HT-29 (cell line): ENCODE measurements at places on chromosomes 4 and X.
A peak's percentile ranks its signal among the peaks of the same experiment; 100 is the strongest.

GRCh38 chr4:150145090-150145945 is 67.1 kb downstream of the DCLK2 start:
- no peak for DNase-seq

DNA sequence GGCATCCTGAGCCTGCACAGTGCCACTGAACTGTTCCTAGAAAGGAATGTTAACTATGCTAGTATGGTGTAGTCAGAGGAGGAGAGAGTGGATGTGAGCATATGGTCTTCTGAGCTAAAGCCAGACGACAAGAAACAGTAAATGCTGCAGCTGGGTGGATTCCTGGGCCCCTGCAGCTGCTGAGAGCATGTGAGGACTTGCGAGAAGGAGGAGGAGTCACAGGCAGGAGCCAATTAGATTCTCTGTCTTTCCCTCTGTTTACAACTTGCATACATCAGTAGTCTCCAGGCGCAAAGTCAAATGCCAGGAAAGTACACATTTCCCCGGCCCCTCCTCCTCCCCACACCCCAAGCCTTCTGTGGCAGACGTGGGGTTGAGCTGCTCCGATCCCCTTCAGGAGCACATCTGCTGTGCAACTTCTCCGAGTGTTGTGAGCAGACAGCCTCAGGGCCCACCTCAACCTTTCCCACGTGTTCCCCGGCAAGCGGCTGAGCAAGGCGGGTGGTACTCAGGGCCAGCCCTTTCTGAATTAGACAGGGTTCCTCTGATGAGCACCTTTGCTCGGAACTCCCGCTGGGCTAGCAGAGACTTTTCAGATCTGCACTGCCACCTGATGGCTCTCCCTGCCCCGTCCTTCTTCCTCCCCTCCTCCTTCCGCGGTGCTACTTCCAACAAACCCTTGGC is 108.7 kb upstream of the ATP6AP2 start:
- peak; percentile 38 for DNase-seq

- DNase-seq: no peak
Measured at GRCh38 chr4:55358246-55358645, 12.2 kb downstream of the SRD5A3 start.

DNA sequence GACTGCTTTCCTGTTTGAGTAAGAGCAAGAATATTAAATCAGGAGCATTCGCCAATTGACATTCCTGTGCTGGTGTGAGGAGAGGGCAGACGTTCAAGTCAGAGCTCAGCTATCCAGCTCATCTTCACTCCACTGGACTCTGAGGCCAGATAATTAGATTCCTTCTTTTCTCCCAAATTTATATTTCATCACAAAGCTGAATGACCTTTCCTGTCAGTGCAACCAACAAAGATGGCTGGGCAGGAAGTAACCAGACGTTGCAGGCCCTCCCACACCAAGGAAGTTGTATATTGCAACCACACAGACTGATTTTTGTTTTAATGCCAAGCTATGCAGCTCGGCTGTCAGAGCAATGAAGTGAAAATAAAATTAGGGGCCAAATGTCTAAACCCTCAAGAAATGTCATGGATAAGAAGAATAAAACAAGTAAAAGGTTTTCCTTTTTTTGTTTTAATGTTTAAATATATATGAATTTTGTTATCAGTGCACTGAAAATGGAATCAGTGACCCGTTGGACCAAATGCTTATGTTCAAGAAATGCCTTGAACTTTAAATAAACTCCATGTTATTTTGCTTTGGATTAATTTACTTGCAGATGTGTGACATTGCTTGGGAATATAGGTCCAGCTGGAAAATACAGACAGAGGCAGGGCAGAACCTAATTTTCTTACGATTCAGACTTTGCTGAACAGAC is 578.9 kb upstream of the FAT1 start:
- no peak for DNase-seq

GRCh38 chr4:780716-781492 is 45.0 kb downstream of the CPLX1 start:
- DNase-seq: no peak

- DNase-seq: no peak
Measured at GRCh38 chr4:80931631-80932081, 98.9 kb upstream of the BMP3 start.

DNA sequence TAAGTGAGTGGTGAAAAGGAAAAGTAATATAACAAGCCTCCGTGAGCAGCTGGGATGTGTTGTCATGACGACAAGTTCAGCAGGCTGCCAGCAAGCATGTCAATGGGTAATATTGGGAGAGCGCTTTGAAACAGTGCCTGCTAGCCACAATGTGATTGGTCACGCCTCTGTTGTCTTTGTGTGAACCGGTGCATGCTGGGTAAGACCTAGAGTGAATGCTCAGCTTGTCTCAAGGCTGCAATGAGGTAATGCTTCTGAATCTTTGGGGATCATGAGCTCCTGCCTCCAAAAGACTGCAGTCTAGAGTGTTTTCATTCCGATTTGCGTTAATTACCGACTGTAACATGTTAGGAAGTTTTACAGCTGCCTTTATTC is 54.9 kb downstream of the STOX2 start:
- no peak for DNase-seq

DNA sequence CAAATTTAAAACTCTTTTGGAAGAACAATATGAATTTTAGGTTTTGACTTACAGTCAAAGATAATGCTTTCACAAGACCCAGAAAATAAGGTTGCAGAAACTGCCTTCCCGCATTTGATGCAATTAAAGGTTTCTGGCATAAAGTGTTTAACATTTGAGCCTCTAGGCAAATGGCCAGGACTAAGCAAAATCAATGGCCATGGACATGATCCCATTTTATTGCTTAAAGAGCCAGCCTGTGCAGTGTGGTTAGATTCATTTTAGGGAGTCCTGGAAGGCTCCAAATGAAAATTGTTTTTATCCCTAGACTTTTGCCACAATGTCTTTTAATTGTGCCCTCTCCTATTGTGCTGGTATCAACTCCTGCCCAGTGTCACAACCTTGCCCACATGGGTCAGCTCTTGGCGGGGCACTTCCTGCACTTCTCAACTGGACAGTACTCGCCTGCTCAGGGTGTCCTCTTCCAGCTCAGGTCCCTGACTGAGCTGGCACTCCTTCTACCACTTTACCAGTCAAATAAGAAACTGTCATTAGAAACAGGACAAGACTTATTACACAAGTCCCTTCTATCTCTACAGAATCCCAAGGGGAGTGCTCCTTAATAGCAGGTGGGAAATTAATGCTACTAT is 208.4 kb upstream of the NPY2R start:
- DNase-seq: no peak

GRCh38 chr4:115187136-115187535 is 73.7 kb upstream of the NDST4 start:
- no peak for DNase-seq

GRCh38 chrX:2652106-2652505 is 39.0 kb upstream of the CD99 start:
- no peak for DNase-seq

- DNase-seq: no peak
Measured at GRCh38 chrX:106263817-106264216, 95.7 kb downstream of the PWWP3B start.

GRCh38 chr4:72951628-72952027 is 117.9 kb downstream of the COX18 start:
- no peak for DNase-seq

GRCh38 chr4:76623217-76624045 is 188.4 kb downstream of the SHROOM3 start:
- DNase-seq: peak; percentile 39

DNA sequence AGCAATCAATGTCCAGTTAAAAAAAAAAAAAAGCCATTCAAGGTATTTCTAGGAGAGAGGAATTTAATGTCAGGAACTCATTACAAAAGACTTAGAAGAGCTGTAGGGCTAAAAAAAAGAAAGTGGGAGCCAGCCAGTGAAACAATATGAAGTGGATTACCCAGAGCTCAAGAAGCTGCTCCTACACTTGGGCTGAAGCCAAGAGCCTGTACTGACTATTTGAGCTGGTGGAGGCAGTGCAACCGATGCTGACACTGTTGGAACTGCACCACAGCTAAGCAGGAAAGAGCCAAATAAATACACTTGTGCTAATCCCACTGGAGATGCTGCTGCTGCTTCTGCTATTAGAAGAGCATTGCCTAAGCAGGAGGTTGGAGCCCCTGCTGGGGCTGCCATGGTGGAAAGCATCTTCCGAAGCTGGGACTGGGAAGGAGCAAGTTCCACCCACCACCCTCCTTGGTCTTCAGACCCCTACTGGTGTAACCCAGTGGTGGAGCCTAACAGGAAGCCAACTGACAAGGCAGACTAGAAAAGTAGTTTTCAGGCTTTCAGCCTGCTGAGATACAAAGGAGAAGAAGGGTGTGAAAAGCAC is 65.4 kb downstream of the CXXC4 start:
- DNase-seq: no peak

- no peak for DNase-seq
Measured at GRCh38 chrX:2708021-2708420, 16.9 kb downstream of the CD99 start.

DNA sequence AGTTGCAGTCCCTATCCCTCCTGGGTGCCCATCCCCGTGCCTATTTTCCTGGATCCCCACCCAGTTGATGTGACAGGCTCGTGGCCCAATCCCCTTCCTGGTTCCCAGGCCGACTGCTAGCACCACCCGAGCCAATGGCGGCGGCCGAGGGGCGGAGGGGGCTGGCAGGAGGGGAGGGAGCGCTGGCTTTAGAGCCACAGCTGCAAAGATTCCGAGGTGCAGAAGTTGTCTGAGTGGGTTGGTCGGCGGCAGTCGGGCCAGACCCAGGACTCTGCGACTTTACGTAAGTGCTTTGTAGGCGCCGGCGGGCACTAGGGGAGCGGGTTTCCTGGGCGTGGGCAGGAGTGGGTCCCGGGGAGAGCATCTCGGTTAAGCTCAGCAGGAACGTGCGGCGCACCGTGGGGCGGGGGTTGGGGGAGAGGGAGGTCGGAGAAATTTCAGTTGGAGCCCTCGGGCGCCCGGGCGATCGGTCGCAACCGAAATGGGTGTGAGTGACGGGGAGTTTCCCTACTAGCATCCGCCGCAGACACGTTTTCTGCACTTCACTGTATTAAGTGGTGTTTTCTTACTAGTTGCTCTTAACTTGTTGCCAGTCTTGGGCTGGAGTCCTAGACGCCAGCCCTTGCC is at the start of gene PLS3:
Gene PLS3 (plus strand): TSS at position 197 of the 627 bp plus-strand sequence. CDS start 49,077 bp downstream, outside the sequence.
- DNase-seq: peak; percentile 58

GRCh38 chr4:23884741-23885140 is 5.1 kb downstream of the PPARGC1A start:
- DNase-seq: no peak

- DNase-seq: no peak
Measured at GRCh38 chrX:132017431-132018185, 5.5 kb upstream of the STK26 start.

- no peak for DNase-seq
Measured at GRCh38 chrX:40329616-40330015, 231.9 kb upstream of the BCOR start.

DNA sequence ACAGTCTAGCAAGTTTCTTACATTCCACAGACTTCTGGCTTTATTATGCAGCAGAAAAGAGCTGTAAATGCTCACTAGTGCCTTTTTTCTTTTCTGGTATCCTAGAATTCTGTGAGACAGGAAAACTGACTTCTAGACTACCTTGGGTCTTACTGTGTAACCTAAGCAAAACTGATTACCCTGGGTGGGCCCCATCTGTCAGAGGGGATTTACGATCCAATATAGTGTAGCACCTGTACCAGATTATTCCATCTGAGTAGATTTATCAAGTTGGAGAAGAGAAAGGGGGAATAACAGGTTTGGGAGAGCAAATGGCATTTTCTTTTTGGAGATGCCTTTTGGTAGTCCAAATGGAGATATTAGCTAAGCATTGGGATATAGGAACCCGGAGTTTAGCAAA is 46.7 kb downstream of the FSTL5 start:
- no peak for DNase-seq
